H54 (cell line): ENCODE measurements at places on chromosomes 5 and 9.

DNA sequence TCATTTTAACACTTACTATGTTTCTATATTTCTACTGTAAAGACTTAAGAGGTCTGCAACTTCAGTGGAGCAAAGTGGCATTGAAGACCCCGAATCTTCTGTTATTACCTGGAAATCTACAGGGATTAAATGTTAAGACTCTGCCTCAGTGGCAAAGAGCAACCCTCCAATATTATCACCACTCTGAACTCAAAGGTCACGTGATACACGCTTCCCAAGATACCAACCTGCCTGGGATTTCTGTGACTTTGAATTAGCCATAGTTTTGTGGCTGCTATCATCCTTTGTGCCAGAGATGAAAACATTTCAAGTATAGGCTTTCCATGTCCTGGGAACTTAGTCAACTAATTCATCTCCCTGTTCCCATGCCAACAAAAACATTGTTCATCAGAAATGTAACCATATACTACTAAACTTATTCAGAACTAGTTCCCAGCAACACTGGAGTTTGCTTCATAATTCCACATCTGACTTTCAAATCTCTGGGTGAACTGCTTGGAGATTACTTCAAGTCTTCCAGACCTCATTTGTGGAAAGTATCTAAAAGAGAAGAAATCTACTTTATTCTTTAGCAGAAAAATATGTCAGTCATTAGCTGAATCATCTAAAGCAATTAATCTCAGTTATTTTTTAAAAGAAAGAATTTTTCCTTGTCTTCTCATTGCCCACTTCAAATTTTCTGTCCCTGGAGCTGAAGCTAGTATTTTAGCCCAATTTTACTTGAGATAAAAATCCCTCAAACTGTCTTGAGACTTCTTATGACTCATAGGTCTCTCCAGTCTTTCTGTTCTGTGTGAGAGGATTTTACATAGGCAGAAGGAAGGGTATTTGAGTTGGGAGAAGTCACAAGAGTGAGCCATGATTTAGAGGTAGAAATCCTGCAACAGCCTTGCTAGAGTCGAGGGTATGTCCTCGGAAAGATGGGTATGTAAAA lies 83.0 kb downstream of the ZNF462 start:
- peak; percentile 47 for DNase-seq

- DNase-seq, result no peak
Observed at GRCh38 chr5:128534726-128535125, 3.3 kb downstream of the FBN2 start.

GRCh38 chr9:115035841-115036612 lies 81.9 kb downstream of the TNC start:
- DNase-seq, result no peak

- DNase-seq, result no peak
Observed at GRCh38 chr9:116081435-116082115, 72.0 kb upstream of the PAPPA start.

- DNase-seq, result no peak
Observed at GRCh38 chr5:157734436-157734835, 3.2 kb downstream of the THG1L start.

DNA sequence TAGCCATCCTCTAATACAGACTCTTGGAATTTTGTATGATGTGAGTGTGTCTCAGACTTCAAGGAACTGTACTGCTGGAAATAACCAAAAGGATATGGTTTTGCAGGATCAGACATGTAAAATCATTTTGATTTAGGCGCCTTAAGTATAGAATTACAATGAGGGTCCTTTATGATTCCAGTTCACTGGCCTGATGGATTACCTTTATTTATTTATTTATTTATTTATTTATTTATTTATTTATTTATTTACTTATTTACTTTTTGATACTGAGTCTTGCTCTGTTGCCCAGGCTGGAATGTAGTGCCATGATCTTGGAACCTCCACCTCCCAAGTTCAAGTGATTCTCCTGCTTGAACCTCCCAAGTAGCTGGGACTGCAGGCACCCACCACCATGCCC lies 37.9 kb upstream of the ROPN1L start:
- DNase-seq, result no peak

DNA sequence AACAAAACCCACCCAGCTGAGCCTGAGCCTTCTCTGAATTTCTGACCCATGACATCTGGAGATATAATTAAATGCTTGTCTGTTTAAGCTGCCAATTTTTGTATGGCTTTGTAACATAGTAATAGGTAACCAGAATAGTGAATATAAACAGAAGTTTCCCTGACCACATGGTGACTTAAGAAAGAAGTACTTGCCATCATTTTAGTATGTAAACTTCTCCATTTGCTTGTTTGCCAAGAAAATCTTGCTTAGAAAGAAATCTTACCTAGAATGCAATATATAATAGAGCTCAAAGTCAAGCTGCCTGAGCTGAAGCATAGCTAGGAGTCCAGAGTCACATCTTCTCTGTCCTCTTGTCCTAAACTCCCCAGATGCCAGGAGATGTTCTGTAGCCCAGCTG lies 117.0 kb downstream of the PCSK1 start:
- no peak for DNase-seq

DNA sequence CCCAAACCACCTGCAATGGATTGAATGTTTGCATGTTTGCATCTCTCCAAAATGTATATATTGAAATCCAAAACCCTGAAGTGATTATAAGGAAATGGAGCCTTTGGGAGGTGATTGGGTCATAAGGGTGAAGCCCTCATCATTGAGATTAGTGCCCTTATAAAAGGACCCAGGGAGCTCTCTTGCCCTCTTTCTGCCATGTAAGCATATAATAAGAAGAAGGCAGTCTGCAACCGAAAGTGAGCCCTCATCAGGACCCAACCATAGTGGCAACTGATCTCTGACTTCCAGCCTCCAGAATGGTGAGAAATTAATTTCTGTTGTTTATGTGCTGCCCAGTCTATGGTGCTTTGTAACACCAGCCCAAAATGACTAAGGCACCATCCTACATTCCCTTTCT lies 115.7 kb upstream of the EFNA5 start:
- no peak for DNase-seq

- no peak for DNase-seq
Observed at GRCh38 chr9:17138503-17138902, 3.7 kb downstream of the CNTLN start.

DNA sequence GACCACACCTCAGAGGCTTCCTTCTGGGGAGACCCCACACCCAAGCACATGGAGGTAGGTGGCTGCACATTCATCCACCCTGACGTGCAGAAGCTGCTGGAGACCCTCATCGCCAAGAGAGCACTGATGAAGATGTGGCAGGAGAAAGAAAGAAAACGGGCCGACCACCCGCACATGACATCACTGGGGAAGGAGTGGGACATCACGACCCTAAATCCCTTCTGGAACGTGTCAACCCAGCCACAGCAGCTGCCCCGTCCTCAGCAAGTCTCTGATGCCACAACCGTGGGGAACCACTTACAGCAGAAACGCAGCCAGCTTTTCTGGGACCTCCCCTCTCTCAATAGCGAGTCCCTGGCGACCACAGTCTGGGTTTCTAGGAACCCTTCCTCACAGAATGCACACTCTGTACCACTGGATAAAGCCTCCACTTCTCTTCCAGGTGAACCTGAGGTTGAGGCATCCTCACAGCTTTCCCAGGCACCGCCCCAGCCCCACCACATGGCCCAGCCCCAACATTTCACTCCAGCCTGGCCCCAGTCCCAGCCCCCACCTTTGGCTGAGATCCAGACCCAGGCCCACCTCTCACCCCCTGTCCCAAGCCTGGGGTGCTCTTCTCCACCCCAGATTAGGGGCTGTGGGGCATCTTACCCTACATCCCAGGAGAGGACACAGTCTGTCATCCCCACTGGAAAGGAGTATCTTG lies 3.0 kb downstream of the SPATA31E1 start:
- no peak for DNase-seq
